ENCODE measurements at places on chromosomes 11 and 22.
A peak's percentile ranks its signal among the peaks of the same experiment; 100 is the strongest.

GRCh38 chr11:119323532-119324033, 6.7 kb upstream of the MCAM start:
- H3K27me3 ChIP-seq, result no peaks in the 10 kb centered on the region
- H3K4me1 ChIP-seq, result peaks cover 25% of the 10 kb centered on the region
- peak; percentile 80 for DNase-seq
- no peak overlapping the region for H3K4me3 ChIP-seq
- no peaks in the 10 kb centered on the region for H3K36me3 ChIP-seq

DNA sequence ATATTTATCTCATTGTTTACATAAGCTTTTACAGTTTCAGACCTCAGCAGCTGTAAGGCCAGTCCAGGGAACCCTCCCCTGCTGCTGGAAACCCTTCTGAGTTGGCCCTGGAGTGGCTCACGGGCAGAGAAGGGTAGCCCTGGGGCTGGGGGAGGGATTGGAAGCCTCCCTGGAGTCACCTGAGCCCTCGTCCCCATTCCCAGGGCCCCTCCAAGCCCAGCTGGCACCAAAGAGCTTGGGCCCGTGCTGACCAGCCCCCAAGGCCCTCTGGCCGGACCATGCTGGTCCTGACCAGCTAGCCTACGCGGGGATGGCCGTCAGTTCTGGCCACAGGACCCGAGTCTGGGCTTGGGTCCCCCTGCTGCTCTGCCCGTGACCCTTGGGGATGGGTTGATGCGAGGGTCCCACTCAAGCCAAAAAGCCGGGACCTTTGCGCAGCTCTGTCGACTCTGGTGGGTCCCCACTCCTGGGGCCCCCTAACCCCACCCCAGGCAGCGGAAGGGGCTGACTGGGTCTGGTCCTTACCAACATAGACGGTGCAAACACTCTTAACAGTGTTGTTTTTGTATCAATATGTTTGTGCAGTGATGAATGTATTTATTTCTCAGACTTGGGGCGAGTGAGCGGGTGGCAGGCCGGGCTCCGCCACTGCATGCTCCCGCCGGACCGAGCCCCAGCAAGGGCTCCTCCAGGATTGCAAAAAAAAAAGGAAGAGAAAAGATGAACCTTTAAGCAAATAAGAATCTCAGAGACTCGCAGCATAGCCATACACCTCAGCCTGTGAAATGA, 17.5 kb upstream of the TMEM191C start:
- peaks cover 11% of the 10 kb centered on the region for H3K4me1 ChIP-seq
- no peak overlapping the region for H3K4me3 ChIP-seq
- H3K27ac ChIP-seq, result no peak overlapping the region
- peak; percentile 13 for DNase-seq

DNA sequence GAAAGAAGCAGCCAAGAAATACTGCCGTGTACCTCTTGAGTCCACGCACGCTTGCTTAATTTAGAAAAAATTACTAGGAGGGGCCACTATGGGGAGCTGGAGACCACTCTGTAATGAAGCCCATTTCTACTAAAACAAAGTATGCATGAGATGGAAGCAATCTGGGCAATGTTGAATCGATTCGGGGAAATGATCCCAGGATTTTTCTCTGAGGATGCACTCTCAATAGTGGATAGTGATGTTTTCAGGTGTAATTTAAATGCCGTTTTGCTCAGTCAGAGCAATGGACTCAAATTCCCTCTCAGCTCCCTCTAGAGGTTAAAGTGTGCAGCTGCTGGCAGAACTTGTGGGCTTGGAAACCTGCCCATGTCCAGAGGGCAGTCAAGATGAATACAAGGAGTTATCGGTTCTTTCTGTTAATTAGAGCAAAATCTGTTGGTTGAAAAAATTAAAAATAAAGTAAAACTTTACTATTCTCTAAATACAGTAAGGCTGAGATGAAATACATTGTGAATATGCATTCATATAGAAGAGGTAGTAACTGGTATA, 64.1 kb downstream of the ME3 start:
- H3K36me3 ChIP-seq, result no peaks in the 10 kb centered on the region
- peak; percentile 80 for DNase-seq
- peak overlapping the region; percentile 45 for H3K27ac ChIP-seq
- no peak overlapping the region for H3K4me3 ChIP-seq
- no peaks in the 10 kb centered on the region for H3K27me3 ChIP-seq
- peaks cover 10% of the 10 kb centered on the region for H3K4me1 ChIP-seq

DNA sequence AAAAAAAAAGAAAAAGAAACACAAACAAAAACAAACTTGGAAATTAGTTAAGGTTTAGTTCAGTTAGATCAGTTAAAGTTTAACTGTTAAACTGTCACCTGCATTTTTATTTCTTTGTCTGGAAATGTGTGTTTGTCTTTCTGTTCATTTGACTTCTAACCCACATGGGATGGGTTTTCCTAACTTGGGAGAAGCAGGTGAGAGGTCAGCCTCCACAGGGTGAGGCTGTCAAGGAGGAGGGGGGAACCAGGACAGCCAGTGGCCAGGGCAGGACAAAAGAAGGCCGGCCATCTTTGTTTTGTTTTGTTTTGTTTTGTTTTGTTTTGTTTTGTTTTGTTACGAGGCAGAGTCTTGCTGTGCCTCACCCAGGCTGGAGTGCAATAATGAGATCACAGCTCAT, 13.4 kb upstream of the GCAT start:
- H3K27ac ChIP-seq, result no peak overlapping the region
- DNase-seq, result no peak
- no peak overlapping the region for H3K4me3 ChIP-seq
- H3K36me3 ChIP-seq, result no peaks in the 10 kb centered on the region
- H3K4me1 ChIP-seq, result peaks cover 3% of the 10 kb centered on the region

DNA sequence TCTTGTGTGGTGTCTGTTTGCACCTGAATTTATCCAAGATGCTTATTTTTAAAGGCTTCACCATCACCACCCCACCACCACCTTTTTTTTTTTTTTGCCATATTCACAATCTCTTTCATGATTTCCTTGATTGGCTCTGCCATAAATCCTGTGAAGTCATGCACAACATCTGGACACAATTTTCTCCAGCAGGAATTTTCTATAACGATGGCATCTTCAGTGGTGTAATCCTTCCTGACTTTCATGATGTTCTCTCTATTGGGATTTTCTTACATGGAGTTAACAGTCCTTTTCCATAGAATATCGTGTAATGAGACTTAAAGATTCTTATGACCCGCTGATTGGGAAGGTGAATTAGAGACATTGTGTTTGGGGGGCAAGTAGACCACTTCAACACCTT, 17.8 kb downstream of the ZFP91 start:
- H3K4me1 ChIP-seq, result no peaks in the 10 kb centered on the region
- peaks cover 5% of the 10 kb centered on the region for H3K36me3 ChIP-seq
- H3K27me3 ChIP-seq, result no peaks in the 10 kb centered on the region

GRCh38 chr11:58573451-58574104, 2.1 kb downstream of the LPXN start:
- DNase-seq, result peak; percentile 76
- peak overlapping the region; percentile 28 for H3K27ac ChIP-seq
- no peaks in the 10 kb centered on the region for H3K27me3 ChIP-seq
- peaks cover 7% of the 10 kb centered on the region for H3K4me1 ChIP-seq

- no peak overlapping the region for H3K4me3 ChIP-seq
- DNase-seq, result peak; percentile 8
- H3K4me1 ChIP-seq, result no peaks in the 10 kb centered on the region
- H3K27ac ChIP-seq, result no peak overlapping the region
Observed at GRCh38 chr11:28539239-28540030, 431.2 kb downstream of the METTL15 start.

GRCh38 chr11:122404571-122404970, 251.0 kb upstream of the UBASH3B start:
- no peak overlapping the region for H3K27ac ChIP-seq
- H3K4me3 ChIP-seq, result no peak overlapping the region
- H3K27me3 ChIP-seq, result no peaks in the 10 kb centered on the region
- no peak for DNase-seq
- H3K4me1 ChIP-seq, result no peaks in the 10 kb centered on the region

- H3K27me3 ChIP-seq, result no peaks in the 10 kb centered on the region
- H3K4me3 ChIP-seq, result no peak overlapping the region
- H3K27ac ChIP-seq, result no peak overlapping the region
Observed at GRCh38 chr11:89493431-89493830, 2.3 kb upstream of the NOX4 start.

- H3K36me3 ChIP-seq, result no peaks in the 10 kb centered on the region
- no peak for DNase-seq
- H3K27me3 ChIP-seq, result peaks cover 23% of the 10 kb centered on the region
- no peak overlapping the region for H3K27ac ChIP-seq
- no peaks in the 10 kb centered on the region for H3K4me1 ChIP-seq
Observed at GRCh38 chr11:15852179-15852578, 504.2 kb downstream of the SOX6 start.

All from mesenchymal stem cell (in vitro differentiated cells and primary cell).